ENCODE measurements at places on chromosomes 12 and 14. TPM values are rescaled to one million over a fixed set of nuclear protein-coding genes. Genes with fewer than 3 reads are reported as not detected.

Gene KHNYN
- 48.6 TPM for total RNA-seq

Gene ACADS
- total RNA-seq: 21.3 TPM

Gene NDRG2
- 2.3 TPM for total RNA-seq

Gene CCDC198
- total RNA-seq: not detected

Gene BATF
- total RNA-seq: 6.5 TPM

Gene CFAP73
- not detected for total RNA-seq

Gene CSRP2
- 22.7 TPM for total RNA-seq

Gene GLS2
- not detected for total RNA-seq

Gene NOC4L
- 24.6 TPM for total RNA-seq

Gene KERA
- not detected for total RNA-seq

Gene OR4E2
- not detected for total RNA-seq

Gene HCAR2
- total RNA-seq: under 0.01 TPM

Gene SALL2
- total RNA-seq: 4.7 TPM

Gene SMIM41
- not detected for total RNA-seq

Gene MBIP
- total RNA-seq: 17.7 TPM

Gene EIF5
- total RNA-seq: 119 TPM

Gene SIX6
- total RNA-seq: not detected

Gene IAPP
- not detected for total RNA-seq

Gene HOXC12
- not detected for total RNA-seq

Gene A2M
- 29.6 TPM for total RNA-seq

Gene ALG10
- 8.3 TPM for total RNA-seq

Gene MANSC4
- 0.36 TPM for total RNA-seq

Gene GPR84
- not detected for total RNA-seq

Gene NRXN3
- total RNA-seq: 4.0 TPM

Gene TIMM9
- 30.6 TPM for total RNA-seq

Gene NUP107
- 94.6 TPM for total RNA-seq

Gene KRT6C
- total RNA-seq: not detected

Gene PZP
- under 0.01 TPM for total RNA-seq

Gene RPL10L
- total RNA-seq: not detected

Gene CTSG
- not detected for total RNA-seq

Gene B3GNT4
- total RNA-seq: 0.67 TPM

Gene RFC5
- 26.5 TPM for total RNA-seq

Gene COQ5
- 20.7 TPM for total RNA-seq

Gene OVCH1
- total RNA-seq: under 0.01 TPM

Gene ACSM4
- total RNA-seq: not detected

Gene PKP2
- under 0.01 TPM for total RNA-seq

Gene LALBA
- total RNA-seq: not detected

Gene PNP
- 121 TPM for total RNA-seq

Gene ANKRD33
- total RNA-seq: not detected

Gene CDK4
- 343 TPM for total RNA-seq

Gene FBLN5
- total RNA-seq: 8.7 TPM

Gene NYNRIN
- total RNA-seq: 2.2 TPM

Gene ALX1
- 39.0 TPM for total RNA-seq
